ENCODE measurements at places on chromosomes 4 and X.

DNA sequence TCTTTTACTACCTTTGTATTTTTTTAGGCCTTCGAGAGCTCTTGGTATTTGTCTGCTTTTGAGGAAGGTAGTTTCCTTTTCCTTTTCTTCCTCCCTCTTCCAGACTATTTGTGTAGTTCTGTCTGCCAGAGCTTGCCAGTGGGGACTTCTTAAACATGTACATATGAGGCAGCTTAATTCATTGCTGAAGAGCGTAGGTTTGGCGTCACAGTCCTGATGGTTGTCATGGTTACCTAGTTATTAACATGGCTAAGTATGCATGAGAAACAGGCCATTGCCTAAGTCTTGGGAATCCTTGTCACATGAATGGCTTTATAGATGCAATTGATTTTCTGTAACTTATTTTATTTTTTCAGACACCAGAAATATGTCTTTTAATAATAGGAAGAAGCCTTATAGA lies 48.5 kb upstream of the ARMCX2 start:
- DNase-seq = no peak

- DNase-seq = no peak
Measured at GRCh38 chr4:184383497-184384055, 90.8 kb downstream of the IRF2 start.

- no peak for DNase-seq
Measured at GRCh38 chr4:81469781-81470455, 1.8 kb downstream of the RASGEF1B start.

DNA sequence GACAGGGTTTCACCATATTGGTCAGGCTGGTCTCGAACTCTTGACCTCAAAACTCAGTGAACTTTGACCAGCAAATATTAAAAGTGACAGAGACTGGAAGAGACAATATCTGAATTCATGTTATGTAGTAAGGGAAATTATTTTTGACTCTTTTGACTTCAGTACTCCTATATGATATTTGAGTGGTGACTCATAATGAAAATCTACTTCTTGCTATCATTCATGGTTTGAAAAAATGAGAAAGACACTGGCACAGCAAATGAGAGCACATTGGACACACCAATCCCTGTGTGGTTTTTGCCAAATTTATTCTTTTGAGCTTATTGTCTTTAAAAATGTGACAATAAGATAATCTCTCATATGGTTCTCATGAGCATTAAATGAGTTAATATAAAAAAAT lies 109.4 kb downstream of the GPM6A start:
- no peak for DNase-seq

DNA sequence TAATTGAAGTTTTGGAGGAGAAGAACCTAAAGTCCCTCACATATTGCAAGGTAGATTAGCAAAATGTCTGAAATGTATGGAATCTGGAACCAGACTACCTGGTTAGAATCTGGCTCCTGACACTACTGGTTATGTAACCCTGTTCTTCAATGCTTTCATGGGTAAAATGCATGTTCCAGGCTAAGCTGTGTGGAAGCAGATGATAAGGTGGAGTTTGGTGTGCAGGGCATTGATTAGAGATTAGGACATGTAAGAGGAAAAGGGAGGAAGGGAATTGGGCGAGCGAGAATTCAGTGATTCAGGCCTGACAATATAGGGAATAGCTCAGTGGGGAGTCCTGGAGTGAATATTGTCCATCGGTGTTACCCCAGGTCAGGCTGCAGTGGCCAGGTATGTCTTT lies 165.8 kb upstream of the SFRP2 start:
- no peak for DNase-seq

GRCh38 chr4:18296411-18296810 lies 274.9 kb upstream of the LCORL start:
- DNase-seq = no peak

GRCh38 chr4:74056858-74057562 lies 18.5 kb upstream of the CXCL3 start:
- no peak for DNase-seq

DNA sequence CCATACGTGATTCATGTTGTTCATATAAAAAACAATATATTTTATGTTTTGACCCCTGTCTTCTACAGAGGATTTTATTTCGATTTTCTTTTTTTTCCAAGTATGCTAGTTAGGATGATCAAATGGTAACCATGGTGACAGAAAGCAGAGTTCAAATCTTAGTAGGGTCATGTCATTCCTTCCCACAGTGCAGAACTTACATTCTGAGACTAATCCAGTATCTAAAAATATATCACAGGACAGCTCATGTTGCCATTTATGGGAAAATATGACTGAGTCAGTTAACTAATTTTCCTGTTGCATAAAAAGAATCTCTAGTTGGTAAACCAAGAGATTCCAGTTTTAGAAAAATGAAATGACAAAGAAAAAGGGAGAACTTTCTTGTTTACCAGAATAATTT lies 209.5 kb downstream of the PARM1 start:
- DNase-seq = no peak

DNA sequence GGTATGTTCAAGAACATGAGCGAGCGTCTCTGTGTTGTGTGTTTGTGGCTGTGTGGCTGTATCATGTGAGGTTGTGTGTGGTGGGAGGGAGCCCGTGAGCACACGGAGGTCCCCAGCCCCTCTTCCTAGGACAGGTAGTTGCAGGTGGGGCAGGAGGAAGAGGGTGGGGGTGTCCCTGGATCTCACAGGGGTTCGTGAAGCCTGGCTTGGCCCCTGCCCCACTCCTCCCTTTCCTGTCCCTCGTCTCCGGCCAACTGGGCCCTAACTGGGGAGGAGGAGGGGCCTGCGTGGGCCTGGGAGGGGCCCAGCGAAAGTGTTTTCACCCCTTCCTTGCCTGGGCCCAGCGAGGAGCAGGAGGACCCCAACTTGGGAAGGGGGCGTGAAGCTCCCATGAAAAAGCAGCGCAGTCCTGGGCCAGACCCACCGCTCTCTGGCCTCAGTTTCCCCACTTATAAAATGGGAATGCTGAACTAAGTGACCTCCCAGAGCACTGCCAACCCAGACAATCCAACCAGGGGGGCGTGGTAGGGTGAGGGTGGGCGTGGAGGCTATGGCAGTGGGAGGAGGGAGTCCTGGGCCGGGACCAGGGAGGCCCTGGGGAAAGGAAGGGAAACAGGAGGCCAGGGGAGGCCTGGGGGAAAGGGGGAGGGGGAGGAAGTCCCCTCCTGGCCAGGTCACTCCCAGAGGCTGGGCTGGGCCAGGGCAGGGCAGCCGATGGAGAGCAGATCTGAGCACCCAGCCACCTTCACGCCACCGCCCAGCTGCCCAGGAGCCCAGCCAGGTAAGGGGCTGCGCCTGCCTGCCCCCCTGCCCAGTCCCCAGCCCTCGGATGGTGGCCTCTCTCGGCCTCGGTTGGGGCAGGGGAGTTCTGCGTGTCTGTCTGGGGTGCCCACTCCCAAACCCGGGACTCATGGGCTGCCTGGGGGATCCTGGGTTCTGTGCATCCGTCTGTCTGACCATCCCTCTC lies at the start of gene AVPR2:
TSS of gene AVPR2 (plus strand) at position 683 of the 967 bp plus-strand sequence. CDS start 473 bp downstream, outside the sequence.
- no peak for DNase-seq

Data from activated CD4-positive, alpha-beta T cell treated with anti-CD3 and anti-CD28 coated beads, Interleukin-2, amount 50 U/mL, for 1 hour (primary cell).